ENCODE measurements at places on chromosomes 16 and 17. TPM values are rescaled to one million over a fixed set of nuclear protein-coding genes. Genes with fewer than 3 reads are reported as not detected.

DNA sequence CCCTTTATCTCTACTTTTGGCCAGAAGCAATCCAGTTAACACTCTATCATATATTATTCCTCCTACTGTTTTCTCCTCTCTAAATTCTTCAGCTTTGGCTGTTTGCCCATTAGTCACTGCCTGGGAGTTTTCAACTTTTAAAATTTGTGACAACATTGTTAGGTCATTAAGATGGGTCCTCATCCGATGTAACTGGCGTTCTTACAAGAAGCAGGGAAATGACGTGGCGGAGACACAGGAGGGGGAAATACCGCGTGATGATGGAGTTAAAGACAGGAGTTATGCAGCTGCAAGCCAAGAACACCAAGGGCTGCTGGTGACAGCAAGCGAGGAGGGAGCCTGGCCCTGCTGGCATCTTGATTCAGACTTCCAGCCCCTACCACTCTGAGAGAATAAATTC, 34.8 kb upstream of the CPHXL start:
- peaks cover 17% of the 10 kb centered on the region for H3K27me3 ChIP-seq
- peak overlapping the region; percentile 1 for H3K4me3 ChIP-seq
- H3K27ac ChIP-seq = peak overlapping the region; percentile 29
- no peaks in the 10 kb centered on the region for H3K36me3 ChIP-seq
- DNase-seq = no peak

GRCh38 chr17:73628642-73629552, 15.3 kb downstream of the SDK2 start:
- no peaks in the 10 kb centered on the region for H3K36me3 ChIP-seq
- H3K27ac ChIP-seq = no peak overlapping the region
- DNase-seq = no peak
- no peaks in the 10 kb centered on the region for H3K27me3 ChIP-seq

DNA sequence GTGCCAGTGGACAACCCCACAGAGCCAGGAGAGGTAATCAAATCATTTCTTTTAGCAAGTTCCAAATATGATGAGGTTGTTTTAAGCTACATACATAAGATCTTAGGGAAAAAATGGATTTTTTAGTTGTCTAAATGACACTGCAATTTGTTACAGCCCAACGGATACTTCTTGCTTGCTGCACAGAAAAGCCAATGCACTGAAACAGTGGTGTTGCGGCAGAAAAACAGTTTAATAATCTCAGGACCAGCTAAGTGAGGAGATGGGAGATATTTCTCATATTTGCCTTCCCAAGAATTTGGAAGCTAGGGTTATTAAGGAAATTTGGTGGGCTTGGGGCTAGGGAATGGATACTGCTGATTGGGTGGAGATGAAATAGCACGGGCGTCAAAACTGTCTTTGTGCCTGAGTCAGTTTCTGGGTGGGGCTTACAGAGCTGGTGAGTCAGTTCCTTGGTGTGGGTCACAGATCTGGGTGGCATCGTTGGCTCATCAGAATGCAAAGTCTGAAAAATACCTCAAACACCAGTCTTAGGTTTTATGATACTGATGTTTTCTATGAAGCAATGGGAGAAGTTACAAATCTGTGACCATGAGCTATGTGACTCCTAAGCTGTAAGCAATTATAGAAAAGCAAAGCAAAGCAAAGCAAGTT, 255.4 kb downstream of the IRX3 start:
- no peak overlapping the region for H3K4me3 ChIP-seq
- DNase-seq = peak; percentile 6
- H3K27me3 ChIP-seq = no peaks in the 10 kb centered on the region
- peaks cover 11% of the 10 kb centered on the region for H3K36me3 ChIP-seq

DNA sequence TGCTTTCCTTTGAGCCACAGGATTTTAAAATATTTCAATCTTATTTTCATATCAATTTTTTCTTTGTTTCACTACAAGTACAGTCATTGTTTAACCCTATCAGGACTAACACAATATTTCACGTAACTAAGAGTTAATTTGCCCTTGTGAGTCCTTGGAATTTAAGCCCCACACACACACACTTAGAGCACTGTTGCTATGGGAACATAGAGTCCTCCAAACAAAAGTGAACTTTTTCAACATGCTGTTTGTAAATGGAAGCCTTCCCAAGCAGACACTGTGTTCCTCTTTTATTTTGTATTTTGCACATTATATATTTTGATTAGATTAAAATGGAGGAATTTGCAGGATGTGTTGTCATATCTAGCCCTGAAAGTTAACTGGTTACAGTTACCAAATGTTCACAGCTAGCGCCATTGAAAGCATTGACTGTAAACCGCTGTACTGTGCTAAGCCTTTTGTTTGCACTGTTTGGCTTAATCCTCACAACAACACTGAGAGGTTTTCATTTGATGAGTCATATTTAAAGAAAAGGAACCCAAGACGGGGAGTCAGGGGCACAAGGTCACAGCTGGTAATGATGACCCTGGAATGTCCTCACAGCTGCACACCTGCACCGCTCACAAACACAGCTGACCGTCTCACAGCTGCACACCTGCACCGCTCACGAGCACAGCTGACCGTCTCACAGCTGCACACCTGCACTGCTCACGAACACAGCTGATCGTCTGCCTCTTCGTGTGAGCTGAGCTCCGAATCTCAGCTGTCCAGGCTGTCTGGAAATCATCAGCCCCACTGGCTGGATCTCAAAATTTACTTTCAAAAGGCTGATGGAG, 6.3 kb downstream of the HSBP1 start:
- H3K4me1 ChIP-seq = peaks cover 27% of the 10 kb centered on the region
- H3K4me3 ChIP-seq = no peak overlapping the region
- H3K27me3 ChIP-seq = no peaks in the 10 kb centered on the region
- peaks cover 1% of the 10 kb centered on the region for H3K36me3 ChIP-seq

DNA sequence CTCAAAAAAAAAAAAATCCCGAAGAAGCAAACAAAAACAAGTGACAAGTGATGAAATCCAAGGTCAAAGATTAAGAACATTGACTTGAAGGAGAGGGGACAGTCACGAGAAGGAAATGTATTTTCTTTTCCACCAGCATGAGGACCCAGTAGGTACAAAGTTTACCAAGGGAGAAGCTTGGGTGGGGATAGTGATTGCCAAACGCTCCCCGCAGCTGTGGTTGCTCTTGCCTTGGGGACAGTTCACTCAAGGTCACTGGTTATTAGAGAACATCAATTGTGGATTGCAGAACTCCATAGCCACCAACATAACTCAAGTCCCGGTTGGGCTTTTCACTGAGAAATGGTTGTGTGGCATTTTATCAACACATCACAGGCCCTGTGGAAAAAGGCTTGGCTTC, 27.0 kb downstream of the RSL1D1 start:
- no peak overlapping the region for H3K27ac ChIP-seq
- no peak for DNase-seq
- H3K4me1 ChIP-seq = no peaks in the 10 kb centered on the region
- H3K4me3 ChIP-seq = no peak overlapping the region
- no peaks in the 10 kb centered on the region for H3K36me3 ChIP-seq

GRCh38 chr17:65121916-65122806, 15.0 kb upstream of the RGS9 start:
- peaks cover 10% of the 10 kb centered on the region for H3K27me3 ChIP-seq
- peaks cover 27% of the 10 kb centered on the region for H3K4me1 ChIP-seq
- peak overlapping the region; percentile 78 for H3K4me3 ChIP-seq
- peak; percentile 69 for DNase-seq
- H3K27ac ChIP-seq = peak overlapping the region; percentile 97

- no peaks in the 10 kb centered on the region for H3K36me3 ChIP-seq
- H3K4me1 ChIP-seq = no peaks in the 10 kb centered on the region
Measured at GRCh38 chr16:53007095-53007494, 45.6 kb downstream of the CHD9NB start.

- no peaks in the 10 kb centered on the region for H3K36me3 ChIP-seq
- H3K4me1 ChIP-seq = no peaks in the 10 kb centered on the region
- H3K27me3 ChIP-seq = no peaks in the 10 kb centered on the region
- DNase-seq = no peak
Measured at GRCh38 chr17:51385208-51385607, 124.9 kb downstream of the UTP18 start.

The ATP2A1 gene
- 6.1 TPM for total RNA-seq

The NT5M gene
- total RNA-seq = 8.7 TPM

The TENT4B gene
- 27.5 TPM for total RNA-seq
